ENCODE measurements at places on chromosomes 7 and 10.

DNA sequence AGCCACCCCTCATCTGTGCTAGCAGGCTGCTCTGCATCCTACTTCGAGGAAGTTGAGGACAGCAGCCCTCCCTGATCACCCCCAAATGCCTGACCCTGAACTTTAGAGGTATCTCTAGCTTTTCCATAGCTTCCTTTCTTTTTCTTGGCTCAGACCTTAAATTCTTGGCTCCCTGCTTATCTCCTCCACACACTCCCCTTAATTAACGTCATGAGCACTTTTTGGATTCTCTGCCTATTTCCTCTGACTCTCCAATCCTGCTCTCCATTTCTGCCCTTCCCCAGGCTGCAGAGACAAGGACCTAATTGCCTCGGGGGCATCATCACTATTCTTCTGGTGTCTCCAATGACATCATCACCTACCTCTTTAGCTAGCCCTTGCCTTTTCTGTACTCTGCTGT is 40.8 kb upstream of the SEC61G start:
- DNase-seq: no peak

GRCh38 chr7:149610441-149611011 is 112.9 kb upstream of the ZNF746 start:
- DNase-seq: no peak

GRCh38 chr7:39733881-39734632 is 110.7 kb downstream of the RALA start:
- no peak for DNase-seq

DNA sequence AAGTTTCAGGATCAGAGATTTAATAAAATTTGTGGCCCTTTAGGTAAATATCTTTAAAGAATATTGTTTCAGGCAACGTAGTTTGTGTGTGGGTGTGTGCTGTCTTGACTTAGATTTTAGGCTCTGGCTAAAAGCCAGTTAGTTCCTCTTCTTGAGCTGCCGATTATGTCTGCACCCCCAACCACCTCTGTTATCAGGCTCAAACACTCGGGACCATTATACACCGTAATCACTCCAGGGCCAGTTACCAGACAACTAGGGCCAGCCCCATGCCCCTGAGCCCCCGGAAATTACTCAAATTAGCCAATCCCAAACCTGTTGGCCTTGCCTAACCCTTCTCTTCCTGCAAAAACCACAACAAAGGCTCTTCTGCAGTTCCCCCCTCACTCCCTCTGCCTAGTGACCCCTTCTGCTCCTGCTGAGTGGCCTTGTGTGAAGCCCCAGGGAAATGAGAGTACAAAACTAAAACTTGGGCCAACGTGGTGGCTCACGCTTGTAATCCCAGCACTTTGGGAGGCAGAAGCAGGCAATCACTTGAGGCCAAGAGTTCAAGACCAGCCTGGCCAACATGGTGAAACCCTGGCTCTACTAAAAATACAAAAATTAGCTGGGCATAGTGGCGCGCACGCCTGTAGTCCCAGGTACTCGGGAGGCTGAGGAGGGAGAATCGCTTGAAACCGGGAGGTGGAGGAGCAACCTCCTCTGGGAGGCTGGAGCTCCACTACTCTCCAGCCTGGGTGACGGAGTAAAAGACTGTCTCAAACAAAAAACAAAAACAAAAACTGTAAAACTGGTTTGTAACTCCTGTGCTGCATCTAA is 9.2 kb upstream of the HNRNPF start:
- DNase-seq: peak; percentile 18

GRCh38 chr10:73287441-73287840 is 35.0 kb upstream of the MRPS16 start:
- no peak for DNase-seq

GRCh38 chr10:63866747-63867140 is 345.5 kb downstream of the REEP3 start:
- no peak for DNase-seq

DNA sequence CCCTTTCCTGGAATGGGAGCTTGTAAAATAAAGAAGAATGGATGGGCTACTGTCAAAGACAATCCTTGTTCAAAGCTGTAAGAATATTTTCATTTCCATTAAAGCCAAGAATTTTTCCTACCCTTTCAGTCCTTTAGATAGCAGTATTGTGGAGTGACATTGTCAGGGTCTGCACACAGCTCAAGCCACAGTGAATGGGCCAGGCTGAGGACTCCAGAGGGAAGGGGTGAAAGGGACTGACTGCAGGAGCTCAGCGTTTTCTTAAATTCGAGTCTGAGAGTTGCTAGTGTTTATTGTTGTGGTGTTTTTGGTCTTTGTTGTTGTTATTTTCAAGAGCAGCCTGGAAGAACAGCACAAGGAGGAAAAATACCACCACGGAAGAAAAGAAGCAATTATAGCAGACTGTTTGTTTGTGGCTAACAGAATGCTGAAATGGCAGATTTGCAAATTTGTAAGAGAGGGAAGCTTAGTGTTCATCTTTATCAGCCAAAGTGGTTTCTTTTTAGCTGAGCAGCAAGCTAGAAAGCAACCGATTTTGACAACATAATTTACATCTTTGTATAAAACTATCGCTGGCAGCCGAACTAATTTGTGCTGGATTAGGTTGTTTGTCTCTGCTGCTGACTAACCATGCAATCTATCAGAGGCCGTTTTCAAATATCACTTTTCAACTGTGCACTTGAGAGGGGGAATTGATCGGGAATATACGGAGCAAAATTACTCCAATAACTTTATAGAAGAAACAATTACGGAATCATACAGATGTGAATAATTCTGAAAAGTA is 192.1 kb downstream of the LRMDA start:
- DNase-seq: no peak

DNA sequence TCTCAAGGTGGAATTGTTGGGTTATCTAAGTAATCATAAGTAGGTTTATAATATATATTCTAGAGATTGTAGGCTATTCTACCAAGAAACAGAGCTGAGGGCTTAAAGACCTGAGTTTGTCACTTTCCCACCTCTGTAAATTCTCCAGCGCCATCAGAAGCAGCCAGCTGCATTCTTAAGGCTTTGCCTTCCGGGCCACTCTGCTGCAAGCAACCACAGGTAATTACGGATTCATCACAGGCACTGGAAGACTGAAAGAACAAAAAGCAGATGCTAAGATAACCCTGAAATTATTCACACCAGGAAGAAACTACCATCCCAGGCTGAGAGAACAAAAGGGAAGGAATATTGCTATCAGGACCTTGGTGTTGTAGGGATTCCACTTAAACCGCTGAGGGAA is 137.8 kb upstream of the JCAD start:
- no peak for DNase-seq

- DNase-seq: no peak
These were observed 38.1 kb downstream of the MKI67 start for GRCh38 chr10:128087884-128088709.

DNA sequence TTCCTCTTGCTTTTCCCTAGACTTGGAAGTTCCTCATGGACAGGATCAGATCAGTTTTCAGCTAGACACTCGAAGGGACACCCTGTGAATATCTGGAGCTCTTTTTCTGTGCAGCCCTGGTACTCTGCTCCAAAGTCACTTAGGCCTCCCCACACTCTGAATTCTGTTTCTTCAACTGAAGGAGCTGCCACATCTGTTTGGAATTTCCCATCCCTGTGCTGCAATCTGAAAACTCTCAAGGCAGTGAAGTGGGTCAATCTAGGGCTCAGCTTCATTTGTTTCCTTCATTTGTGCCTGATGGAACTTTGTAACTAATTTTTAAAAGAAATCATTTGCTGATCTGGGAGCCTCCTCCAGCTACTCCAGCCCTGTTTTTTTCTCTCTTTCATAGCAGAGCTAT is 9.6 kb downstream of the EPC1 start:
- DNase-seq: no peak

DNA sequence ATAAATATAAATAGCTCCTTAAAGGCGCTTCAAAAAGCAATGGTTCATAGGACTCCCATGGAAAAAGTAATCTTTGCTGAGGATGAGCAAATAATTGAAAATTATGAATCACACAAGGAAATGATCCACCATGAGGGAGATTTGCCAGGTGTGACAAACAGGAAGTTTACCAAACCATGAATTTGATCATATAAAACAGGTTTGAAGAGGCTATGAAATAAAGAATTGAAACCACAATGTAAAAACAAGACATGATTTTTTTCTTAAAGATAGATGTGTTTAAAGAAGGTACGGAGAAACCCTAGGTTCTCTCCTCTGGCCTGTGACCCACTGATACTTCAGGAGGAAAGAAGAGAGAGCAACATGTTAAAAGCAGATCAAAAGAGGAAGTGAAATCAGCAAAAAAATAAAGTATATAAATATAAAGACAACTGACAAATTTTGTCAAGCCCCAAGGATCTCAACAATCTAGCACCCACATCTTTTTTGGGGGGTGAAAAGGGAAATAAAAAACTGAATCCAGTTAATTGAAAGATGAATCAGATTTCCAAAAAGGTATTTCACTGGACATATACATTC is 111.3 kb upstream of the ASAH2 start:
- no peak for DNase-seq

DNA sequence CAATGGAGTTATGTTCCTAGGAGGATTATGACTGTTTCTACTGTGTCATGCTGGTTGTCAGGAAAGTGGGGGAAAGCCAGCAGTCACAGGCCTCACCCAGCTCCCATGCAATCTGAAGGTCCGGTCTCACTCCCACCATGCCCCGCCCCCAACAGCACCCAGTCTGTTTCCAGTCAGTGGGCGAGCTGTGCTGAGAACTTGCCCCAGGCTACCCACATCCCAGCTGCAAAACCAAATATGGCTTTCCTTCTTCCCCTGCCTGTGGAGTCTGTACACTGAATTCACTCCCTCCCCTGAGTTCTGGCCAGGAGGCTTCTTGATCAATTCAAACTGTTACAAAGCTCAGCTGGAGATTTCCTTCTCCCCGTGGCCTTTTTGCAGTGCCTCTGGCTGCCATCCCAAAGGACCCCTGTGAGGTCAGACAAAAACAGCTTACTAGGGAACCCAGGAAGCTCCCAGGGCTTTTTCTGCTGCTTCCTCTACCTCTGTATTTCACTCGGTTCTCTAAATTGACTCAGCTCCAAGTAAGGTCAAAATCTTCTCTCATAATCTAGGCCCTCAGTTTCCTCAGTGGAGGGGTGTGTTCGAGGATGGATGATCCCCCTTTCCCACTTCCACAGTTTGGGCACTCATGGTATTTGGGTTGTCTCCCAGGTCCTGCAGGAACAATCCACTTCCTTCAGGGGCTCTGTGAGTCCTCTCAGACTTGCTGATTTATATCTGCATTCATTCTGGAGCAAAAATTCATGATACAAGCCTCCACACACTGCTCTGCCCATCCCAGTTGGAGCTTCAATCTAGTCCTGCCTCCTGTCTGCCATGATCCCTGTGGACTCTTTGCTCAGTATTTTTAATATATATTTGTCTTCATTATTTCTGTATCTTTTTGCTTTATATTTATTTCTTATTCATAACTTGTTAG is 205.5 kb downstream of the SEMA3D start:
- DNase-seq: no peak

- no peak for DNase-seq
These were observed 77.4 kb downstream of the PON1 start for GRCh38 chr7:95246831-95247370.

- DNase-seq: no peak
These were observed 233.4 kb downstream of the PAXIP1 start for GRCh38 chr7:154769527-154769926.

- DNase-seq: no peak
These were observed 135.6 kb downstream of the ATE1 start for GRCh38 chr10:121792198-121792597.

DNA sequence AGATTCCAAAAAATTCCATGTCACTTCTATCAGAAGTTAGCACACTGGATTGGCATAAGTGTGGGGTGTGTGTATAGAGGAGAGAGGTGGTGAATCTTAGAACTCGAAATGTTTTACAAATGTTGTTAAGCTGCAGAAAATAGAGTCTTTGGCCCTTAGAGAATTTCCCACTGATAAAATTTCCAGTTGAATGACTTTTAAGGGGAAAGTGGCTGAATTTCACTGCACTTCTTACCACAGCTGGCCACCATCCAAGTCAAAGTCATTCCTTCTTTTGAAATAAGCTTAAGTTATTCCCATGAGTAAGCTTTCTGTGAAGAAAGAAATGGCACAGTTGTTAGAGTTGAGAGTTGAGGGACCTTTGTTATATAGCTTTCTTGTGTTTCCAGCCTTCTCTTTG is 13.9 kb downstream of the VCL start:
- no peak for DNase-seq

DNA sequence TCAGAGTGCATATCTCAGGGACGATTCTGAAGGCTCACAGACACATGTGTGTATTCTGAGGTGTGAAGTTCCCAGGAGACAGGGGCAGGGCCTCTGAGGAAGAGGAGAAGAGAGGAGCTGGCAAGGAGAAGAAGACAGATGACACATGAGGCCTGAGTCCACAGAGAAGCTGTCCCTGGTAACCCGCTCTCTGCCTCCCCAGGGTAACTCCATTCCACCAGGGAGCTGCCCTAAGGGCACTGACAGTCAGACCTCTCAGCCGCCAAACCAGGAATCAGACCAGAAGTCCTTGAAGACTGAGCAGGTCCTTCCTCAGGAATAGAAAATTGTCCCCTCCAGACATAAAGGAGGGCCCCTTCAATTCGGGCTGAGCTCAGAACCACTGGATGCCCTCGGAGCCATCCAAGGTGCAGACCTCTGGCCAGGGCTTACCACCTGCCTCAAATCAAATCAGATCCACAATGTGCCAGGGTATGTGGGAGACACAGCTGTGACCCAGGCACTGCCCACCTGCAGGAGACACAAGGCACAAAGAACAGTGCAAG is 57.4 kb downstream of the TLL2 start:
- no peak for DNase-seq

DNA sequence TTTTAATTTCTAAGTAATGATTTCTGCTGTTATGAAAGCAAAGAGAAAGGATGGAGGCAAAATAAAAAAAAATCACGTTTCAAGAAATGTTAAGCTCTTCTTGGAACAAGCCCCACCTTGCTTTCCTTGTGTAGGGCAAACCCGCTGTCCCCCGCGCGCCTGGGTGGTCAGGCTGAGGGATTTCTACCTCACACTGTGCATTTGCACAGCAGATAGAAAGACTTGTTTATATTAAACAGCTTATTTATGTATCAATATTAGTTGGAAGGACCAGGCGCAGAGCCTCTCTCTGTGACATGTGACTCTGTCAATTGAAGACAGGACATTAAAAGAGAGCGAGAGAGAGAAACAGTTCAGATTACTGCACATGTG is 2.4 kb downstream of the ADRB1 start:
- no peak for DNase-seq

DNA sequence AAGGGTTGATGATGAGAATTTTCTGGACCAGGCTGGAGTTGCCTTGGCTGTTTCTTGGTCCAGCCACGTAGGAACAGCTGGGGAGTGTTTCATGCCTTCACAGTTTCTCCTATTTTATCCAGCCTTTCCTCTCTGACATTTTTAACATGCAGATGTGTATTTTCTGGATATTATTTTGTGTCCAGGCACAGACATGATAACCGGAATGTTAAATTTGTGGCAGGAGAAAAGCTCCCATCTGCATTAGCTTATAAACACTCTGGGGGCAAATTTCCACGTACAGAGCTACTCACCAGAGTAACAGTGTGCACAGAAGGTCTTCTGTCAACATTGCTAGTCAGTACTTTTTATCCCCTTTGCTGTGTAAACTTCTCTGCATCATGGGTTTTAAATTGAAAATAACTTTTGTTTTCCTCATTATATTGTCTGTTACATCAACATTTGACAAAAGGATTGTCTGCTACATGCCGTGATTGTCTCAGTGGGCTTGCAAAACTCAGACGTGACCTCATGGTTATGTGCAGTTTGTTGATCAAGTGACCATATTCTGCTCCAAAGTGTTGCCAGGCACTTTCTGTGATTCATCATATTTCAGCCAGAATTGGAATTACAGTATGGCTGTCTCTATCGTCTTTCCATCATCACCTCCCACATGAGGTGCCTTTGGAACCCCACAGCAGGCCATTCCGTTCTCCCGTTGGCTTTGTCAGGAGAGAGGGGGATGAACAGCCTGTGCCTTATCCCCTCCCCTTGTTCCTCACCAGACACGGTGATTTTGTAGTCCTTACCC is 41.4 kb downstream of the INSYN2A start:
- DNase-seq: no peak

Data from effector memory CD4-positive, alpha-beta T cell (primary cell).